Stimulated activated CD4-positive, alpha-beta T cell treated with anti-CD3 and anti-CD28 coated beads, Interleukin-1b, Interleukin-23, amount 100 ng/mL, for 48 hours (primary cell): ENCODE measurements at places on chromosomes 3 and 15.

- DNase-seq = no peak
Observed at GRCh38 chr3:110687138-110687537, 384.5 kb upstream of the NECTIN3 start.

DNA sequence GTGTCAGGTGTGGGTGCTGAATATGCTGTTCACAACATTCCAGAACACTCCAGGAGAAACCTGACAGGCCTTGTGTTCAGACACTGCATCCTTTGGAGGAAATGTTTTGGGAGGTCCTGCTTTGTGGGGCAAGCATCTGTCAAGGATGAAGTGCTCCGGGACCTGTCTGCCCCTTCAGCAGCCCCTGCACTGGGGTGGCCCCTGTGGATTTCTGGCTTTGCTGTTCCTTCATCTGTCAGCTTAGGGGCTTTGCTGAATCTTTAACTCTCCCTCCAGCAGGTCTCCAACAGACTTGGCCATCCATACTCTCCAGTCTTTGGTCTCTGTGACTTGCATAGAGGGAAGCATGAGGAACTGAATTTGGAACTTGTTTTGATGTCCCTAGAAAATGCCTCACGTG lies 3.1 kb downstream of the PRR23E start:
- no peak for DNase-seq

- DNase-seq = no peak
Observed at GRCh38 chr15:72797338-72797689, 13.8 kb upstream of the ADPGK start.

GRCh38 chr15:80467311-80467714 lies 63.1 kb downstream of the ARNT2 start:
- DNase-seq = no peak

DNA sequence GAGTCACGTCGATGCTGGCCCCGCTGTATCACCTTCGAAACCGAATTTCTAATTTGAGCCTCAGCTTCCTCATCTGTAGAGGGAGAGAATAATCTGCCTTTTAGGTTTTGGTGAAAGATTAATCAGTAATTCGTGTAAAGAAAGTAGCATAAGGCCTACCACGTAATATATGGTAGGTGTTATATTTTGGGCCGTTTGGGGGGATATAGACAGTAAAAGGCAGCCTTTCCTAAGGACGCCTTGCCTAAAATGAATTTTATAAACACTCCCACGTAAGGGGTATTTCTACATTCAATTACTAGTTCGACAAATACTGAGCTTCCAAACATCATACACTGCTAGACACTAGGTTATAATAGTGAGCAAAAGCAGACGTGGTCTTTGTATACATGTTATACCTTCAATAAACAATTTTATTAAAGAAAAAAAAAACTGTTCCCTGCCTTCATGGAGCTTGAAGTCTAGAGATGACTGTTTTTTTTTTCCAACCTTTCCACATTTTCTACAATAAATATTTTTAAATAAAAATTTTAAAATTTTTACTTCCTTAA lies 737 bp downstream of the JAGN1 start:
- DNase-seq = no peak

- DNase-seq = no peak
Observed at GRCh38 chr3:152724270-152724669, 110.7 kb upstream of the P2RY1 start.

- DNase-seq = peak; percentile 10
Observed at GRCh38 chr3:129224984-129225393, 24.4 kb upstream of the COPG1 start.

- no peak for DNase-seq
Observed at GRCh38 chr3:142886940-142887339, 1.9 kb downstream of the PCOLCE2 start.
